ENCODE measurements at places on chromosomes 7 and 10. TPM values are rescaled to one million over a fixed set of nuclear protein-coding genes. Genes with fewer than 3 reads are reported as not detected.

GRCh38 chr10:66804962-66805361, 120.9 kb upstream of the LRRTM3 start:
- no peak for DNase-seq

AKR1E2 gene
- total RNA-seq = 25.6 TPM

GRCh38 chr7:115224922-115225321, 303.0 kb downstream of the MDFIC start:
- no peak for DNase-seq

- peak; percentile 55 for DNase-seq
Measured at GRCh38 chr10:88991161-88991898, 732 bp downstream of the FAS start.

TRIM50 gene
- not detected for total RNA-seq

Measured in dorsolateral prefrontal cortex (tissue), 122 donors.